Hepatocyte (in vitro differentiated cells): ENCODE measurements at places on chromosomes 2 and 18. TPM values are rescaled to one million over a fixed set of nuclear protein-coding genes. Genes with fewer than 3 reads are reported as not detected.

GRCh38 chr2:1864301-1864980, 120.1 kb upstream of the PXDN start:
- H3K27me3 ChIP-seq, result peaks cover 14% of the 10 kb centered on the region
- no peaks in the 10 kb centered on the region for H3K4me1 ChIP-seq
- no peak overlapping the region for H3K27ac ChIP-seq
- DNase-seq, result no peak

- no peaks in the 10 kb centered on the region for H3K27me3 ChIP-seq
- no peaks in the 10 kb centered on the region for H3K36me3 ChIP-seq
- no peak overlapping the region for H3K27ac ChIP-seq
- H3K4me1 ChIP-seq, result peaks cover 6% of the 10 kb centered on the region
- H3K4me3 ChIP-seq, result no peak overlapping the region
Observed at GRCh38 chr2:29426354-29426753, 311.1 kb downstream of the CLIP4 start.

DNA sequence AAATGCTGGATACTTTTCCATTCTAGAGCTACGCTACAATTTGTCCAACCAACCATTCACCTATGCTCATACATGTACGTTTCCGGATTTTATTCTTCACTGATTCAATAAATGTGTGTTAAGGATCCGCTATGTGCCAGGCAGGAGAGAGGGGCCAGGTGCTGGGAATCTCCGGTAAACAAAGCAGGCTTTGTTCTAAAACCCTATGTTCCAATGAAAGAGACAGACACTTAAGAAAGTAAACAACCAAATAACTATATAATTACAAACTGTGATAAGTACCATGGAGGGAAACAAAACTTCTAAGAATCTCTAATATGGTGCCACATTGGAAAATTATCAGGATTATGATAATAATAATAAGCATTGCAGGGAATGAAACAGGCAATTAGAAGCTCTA, 22.2 kb upstream of the POMC start:
- H3K4me3 ChIP-seq, result no peak overlapping the region
- no peak for DNase-seq
- no peaks in the 10 kb centered on the region for H3K27me3 ChIP-seq
- no peaks in the 10 kb centered on the region for H3K4me1 ChIP-seq
- H3K36me3 ChIP-seq, result no peaks in the 10 kb centered on the region

DNA sequence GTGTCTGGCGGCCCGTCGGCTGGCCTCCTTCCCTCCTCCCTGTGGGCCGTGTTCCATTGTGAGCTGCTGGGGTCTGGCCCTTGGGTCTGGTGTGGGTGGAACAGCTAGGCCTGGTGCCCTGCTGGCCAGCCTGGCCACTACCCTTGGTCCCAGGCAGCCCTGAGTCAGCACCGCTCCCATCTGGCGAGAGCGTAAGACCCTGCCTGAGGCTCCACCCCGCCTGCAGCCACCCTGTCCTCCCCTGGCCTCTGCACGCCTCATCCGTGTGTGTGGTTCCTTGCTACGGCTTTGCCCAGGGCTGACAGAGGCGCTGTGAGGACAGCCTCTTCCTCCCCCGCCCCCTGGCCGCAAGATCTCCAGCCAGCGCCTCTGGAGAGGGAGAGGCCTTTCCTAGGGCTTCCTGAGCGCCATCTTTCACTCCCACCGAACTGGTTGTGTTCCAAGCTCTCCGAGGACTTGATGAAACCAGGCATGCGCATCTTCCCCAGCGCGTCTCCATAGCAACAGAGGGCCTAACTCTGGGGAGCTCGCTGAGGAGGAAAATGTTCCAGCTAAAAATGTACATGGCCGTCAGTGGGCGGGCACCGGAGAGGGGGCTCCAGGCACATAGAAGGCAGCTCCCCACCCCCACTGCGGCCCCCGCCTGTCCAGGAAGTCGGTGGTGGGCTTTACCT, 83.0 kb downstream of the STPG4 start:
- no peaks in the 10 kb centered on the region for H3K36me3 ChIP-seq
- H3K4me1 ChIP-seq, result peaks cover 26% of the 10 kb centered on the region
- H3K4me3 ChIP-seq, result no peak overlapping the region

The HOXD3 gene
- 0.13 and 0.20 TPM in 2 replicates for total RNA-seq
